NCI-H2107 (cell line): ENCODE measurements at places on chromosomes 3 and 15.

DNA sequence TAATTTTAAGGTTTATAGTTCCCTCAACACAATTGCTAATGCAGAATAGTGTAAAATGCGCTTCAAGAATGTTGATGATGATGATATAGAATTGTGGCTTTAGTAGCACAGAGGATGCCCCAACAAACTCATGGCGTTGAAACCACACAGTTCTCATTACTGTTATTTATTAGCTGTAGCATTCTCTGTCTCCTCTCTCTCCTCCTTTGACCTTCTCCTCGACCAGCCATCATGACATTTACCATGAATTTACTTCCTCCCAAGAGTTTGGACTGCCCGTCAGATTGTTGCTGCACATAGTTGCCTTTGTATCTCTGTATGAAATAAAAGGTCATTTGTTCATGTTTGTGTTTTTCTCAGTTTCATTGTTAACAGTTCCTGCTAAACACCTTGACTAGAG lies 27.8 kb upstream of the CRTC3 start:
- DNase-seq = no peak

DNA sequence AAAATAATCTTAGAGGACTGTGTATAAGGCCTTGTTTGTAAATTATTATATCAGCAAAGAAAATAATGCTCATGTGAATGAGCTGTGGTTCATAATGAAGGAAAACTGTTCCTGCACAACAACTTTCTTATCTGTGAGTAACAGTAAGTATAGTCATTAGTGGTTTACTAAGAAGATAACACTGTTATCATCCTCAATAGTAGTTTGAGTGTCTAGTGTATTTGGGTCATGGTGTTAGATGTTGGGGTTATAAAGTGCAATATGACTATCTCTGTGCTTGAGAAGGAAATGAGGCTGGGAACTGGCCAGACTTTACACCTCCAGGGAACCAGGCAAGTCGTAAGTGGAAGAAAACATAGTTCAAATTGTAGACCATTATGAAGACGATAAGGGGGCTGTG lies 15.6 kb downstream of the VPS8 start:
- DNase-seq = no peak

DNA sequence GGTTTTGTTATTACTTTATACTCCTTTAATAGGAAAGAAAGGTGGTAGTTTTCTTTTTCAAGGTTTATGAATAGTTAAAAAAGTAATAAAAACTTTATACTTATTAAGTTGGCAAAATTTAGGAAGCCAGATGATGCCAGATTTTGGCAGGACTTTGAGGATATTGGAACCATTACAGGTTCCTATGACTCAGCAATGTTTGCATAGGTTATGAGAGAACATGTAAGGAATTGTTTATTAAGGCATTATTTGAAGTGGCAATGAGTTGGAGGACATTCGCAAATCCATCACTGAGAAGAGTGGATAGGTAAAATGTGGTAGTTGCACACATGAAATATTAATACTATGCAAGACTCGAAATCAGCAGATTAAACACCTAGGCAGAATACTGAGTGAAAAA lies 29.9 kb downstream of the CDAN1 start:
- DNase-seq = no peak

DNA sequence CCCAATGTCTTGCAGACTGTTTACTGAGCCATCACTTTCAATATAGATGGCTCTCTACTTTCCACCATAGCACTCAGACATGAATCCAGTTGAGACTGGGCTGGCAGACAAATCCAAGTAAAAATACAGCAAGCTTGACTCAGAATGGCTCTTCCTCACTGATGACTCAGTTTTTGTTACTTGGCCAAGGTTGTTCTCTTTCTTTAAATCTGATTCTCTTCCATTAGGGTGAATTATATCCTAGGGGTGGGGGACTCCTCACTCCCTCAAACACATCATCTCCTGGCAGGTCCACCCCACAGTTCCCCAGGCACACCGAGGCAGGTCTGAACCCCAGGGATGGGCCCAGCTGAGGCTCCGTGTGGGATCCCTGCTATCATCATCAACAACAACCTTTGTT lies 157.9 kb downstream of the MEX3B start:
- no peak for DNase-seq

GRCh38 chr15:39432912-39433348 lies 147.9 kb upstream of the THBS1 start:
- DNase-seq = no peak

DNA sequence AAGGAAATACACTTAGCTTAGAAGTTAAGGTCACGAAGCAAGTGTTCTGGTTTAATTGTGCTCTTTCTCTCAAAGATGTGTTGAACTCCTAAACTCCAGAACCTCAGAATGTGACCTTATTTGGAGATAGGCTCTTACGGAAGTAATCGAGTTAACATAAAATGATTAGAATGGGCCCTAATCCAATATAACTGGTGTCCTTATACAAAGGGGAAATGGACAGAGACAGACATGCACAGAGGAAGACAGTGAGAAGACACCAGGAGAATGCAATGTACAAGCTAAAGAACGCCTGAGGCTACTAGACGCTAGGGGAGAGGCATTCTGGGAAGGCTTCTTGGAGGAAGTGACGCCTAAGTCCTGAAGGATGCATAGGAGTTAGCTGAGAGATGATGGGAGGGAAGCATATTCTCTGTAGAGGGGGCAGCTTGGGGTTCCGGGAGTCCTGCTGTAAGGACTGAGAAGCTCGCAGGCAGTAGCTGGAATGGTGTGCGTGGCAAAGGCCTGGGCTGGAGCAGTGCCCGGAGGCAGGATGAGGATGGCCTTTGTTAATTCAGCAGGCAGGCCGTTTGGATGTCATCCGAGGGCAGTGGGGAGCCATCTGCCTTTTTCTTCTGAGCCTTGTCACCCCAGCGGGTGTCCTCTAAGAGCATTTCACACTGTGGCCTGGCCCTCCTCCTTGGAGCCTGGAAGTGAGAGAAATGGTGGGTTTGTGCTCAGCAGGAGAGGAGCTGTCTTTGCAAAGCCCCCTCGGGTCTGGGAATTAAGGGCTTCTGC lies 513.4 kb downstream of the SHQ1 start:
- no peak for DNase-seq

DNA sequence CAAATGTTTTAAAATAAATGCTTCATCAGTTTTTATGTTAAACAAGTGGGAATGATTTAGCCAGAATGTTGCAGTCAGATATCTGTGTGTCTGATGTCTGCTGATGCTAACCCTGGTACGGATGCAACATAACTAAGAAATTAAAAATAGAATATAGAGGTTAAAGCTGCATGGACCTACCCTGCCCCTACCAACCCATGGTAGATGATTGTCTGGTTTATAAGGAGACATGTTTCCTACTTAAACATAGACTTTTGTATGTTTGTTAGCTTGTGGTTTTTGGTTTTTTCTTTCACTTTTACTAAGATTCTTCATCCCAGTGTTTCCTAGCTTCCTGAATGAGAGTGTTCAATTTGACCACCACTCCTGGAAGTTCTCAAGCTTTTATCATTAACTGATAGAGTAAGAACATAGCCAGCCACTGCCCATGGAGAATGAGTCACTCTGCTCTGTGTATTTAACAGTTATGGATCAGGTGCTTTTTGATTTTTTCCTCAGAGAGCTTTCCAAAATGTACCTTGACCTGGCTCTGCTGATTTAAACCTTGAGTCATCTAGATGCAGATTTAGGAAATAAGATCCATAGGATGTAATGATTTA lies 70.7 kb upstream of the VEPH1 start:
- no peak for DNase-seq

GRCh38 chr3:168116279-168116678 lies 20.6 kb upstream of the GOLIM4 start:
- no peak for DNase-seq

- DNase-seq = peak; percentile 73
Measured at GRCh38 chr3:197942956-197943556, 6.9 kb upstream of the RPL35A start.

- no peak for DNase-seq
Measured at GRCh38 chr3:50472958-50473357, 30.5 kb downstream of the CACNA2D2 start.

DNA sequence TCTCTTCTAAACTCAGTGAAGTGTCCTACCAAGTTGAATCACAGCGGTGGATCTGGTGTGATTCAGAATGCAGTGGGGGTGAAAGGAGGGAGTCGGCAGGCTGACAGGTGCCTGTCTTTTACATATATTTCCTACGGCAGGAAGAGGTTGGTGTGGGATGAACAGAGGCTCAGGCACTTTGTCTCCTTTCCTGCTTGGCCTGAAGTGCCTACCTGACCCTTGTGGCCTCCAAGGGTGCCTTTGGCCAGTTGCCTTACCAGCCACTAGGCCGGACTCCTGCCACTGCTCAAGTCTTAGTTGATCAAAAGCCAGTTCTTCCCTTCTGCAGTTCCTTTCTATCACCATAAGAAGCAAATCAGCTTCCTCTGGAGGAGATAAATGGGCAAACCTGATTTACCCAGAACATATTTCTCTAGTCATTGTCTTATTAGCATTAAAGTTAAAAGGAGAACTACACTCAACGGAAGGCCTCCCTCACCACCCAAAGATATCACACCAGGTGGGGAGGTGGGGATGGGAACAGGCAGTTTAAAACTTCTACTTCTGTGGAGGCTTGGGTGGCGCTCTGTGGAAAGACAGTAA lies 52.1 kb downstream of the CRTC3 start:
- no peak for DNase-seq

GRCh38 chr3:8760091-8760490 lies 9.3 kb downstream of the OXTR start:
- no peak for DNase-seq

- no peak for DNase-seq
Measured at GRCh38 chr3:25992606-25993005, 202.7 kb downstream of the OXSM start.

- DNase-seq = no peak
Measured at GRCh38 chr3:112127522-112128494, 5.2 kb downstream of the GCSAM start.

DNA sequence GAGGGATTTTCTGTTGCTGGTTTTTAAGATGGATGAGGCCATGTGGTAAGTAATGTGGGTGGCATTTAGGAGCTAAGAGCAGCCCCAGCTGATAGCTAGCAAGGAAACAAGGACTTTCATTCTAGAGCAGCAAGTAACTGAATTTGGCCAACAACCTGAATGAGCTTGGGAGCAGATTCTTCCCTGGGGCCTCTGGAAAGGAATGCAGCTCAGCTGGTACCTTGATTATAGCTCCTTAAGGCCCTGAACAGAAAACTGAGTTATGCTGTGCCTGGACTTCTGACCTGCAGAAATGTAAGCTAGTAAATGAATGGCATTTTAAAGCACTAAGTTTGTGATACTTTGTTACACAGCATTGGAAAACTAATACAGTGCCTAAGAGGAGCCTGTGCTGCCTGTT lies 565.5 kb downstream of the PDCD6IP start:
- no peak for DNase-seq

DNA sequence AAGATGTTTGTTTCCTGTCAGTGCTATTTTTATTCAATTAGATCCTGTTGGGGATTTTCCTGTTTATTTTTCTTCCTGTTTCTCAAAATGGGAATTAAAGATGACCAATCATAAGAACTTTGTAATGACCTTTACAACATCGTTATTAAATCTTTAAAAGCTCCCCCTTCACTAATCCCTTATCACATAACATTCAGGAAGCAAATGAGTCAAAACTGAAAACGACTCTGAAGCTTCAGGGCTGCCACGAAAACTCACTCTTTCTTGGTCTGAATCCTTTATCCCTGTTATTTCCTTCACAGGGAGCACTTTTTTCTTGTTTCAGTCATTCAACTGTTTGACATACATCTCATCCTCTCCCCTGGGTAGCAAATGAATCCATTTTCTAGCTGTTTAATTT lies 75.8 kb upstream of the MB21D2 start:
- no peak for DNase-seq

DNA sequence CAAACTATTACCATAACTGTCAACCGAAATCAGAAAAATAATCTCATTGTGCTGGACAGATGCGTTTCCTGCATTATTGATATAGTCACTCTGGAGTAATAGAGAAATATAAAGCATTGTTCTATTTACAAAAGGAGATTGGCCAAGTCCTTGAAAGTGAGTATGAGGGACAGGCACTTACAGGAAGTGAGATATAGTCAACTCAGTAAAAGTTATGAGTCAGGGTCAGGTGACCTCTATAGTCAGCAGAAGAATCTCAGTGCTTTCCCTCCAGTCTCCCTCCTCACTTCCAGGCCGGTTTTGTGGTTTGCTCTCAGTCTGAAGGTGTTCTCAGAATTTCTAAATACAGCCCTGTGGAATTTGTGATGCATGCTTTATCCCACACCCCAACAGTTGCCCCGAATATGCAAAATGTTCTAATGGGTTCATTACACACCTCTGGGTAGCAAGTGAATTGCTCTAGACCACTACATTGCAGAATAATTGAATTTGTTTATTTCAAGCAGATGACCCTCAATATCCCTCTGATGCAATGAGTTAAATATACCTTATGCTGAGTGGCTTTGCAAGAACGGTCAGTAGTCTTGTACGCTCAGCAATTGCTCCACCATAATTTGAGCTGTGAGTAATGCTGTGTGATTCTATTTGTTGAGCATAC lies 787.7 kb downstream of the MCTP2 start:
- no peak for DNase-seq

- DNase-seq = no peak
Measured at GRCh38 chr3:133921592-133921991, 25.9 kb upstream of the RAB6B start.

- no peak for DNase-seq
Measured at GRCh38 chr3:171013822-171014748, 12.4 kb downstream of the SLC2A2 start.

DNA sequence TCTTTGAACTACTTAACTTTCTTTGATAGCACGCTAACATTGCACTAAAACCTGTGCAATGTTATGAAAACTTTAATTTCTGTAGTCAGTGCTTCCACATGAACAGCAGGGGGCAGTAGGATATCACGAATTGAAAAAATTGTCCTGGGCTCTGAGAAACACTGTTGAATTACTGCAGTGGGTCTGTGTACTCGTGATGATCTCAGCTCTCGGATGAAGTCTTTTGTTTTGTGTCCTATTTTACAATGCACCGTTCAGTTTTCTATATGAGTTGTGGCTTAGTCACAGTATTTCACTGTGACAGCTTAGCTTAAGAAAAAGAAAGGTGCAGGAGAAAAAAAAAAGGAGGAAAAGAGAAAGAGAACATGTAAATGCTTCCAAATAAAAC lies 141.3 kb upstream of the CCDC54 start:
- DNase-seq = peak; percentile 65

GRCh38 chr3:195458316-195458717 lies 15.5 kb upstream of the ACAP2 start:
- no peak for DNase-seq

DNA sequence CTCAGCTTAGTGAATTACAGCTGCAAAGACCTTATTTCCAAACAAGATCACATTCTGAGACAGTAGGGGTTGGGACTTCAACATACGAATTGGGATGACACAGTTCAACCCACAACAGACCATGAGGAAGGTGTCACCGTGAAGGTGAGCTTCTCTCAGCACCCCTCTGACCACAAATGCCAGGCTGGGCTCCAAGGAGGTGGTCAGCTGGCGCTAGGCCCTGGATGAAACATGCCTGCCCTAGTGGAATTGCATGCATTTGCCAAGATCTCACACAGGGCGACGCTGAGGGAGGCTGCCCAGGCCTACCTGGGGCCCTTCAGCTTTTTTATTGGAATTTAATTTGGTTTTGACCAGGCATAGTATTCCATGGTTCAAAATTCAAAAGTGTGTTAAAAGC lies 1.8 kb downstream of the CFAP100 start:
- no peak for DNase-seq

GRCh38 chr15:75215107-75216004 lies 13.7 kb downstream of the C15orf39 start:
- DNase-seq = no peak

GRCh38 chr15:72770673-72771328 lies 12.8 kb downstream of the ADPGK start:
- no peak for DNase-seq

- no peak for DNase-seq
Measured at GRCh38 chr3:18712713-18713576, 287.8 kb upstream of the SATB1 start.

GRCh38 chr15:68553994-68554720 lies 24.6 kb upstream of the CORO2B start:
- DNase-seq = peak; percentile 32
